ENCODE measurements at places on chromosomes 16 and 17.

GRCh38 chr17:28120766-28121165 lies 78.3 kb downstream of the NLK start:
- DNase-seq, result no peak

- no peak for DNase-seq
Observed at GRCh38 chr16:26930786-26931581, 135.7 kb upstream of the C16orf82 start.

- no peak for DNase-seq
Observed at GRCh38 chr17:54969658-54970572, 1.4 kb downstream of the STXBP4 start.

GRCh38 chr16:720990-721764 lies at the start of gene ANTKMT:
TSS of gene ANTKMT (plus strand) at chr16:721146. CDS start at chr16:721275, 129 bp downstream.
- peak; percentile 79 for DNase-seq

- DNase-seq, result no peak
Observed at GRCh38 chr17:78113804-78114785, 14.5 kb downstream of the TMC6 start.

DNA sequence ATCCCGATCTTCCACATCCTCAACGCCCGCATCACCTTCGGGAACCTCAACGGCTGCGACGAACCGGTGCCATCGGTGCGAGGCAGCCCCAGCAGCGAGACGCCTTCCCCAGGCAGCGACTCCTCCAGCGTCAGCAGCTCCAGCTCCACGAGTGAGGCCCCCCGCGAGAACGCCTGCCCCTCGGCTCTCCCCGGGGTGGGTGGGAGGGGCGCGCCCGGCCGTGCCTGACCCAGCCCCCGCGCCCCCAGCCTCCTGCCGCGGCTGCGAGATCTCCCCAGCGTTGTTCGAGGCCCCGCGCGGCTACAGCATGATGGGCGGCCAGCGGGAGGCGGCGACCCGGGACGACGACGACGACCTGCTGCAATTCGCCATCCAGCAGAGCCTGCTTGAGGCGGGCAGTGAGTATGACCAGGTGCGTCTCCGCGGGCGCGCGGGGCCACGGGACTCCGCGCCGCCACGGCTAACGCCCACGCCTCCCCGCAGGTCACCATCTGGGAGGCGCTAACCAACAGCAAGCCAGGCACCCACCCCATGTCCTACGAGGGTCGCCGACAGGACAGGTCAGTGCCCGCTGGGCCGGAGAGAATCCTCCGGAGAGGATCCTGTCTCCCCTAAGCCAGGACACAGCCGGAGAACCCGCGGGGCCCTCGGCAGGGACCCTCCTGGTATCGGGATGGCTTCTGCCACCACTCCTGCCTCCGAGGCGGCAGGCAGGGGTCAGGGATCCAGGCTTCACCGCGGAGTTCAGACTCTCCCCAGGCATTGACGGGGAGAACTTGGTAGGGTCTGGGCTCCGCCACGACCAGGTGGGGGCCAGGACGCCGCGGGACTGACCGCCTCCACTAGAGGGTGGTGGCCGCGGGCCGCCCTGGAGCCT lies 10.1 kb downstream of the CORO6 start:
- DNase-seq, result no peak

- DNase-seq, result peak; percentile 22
Observed at GRCh38 chr17:78664476-78665386, 87.5 kb upstream of the DNAH17 start.

GRCh38 chr16:65071433-65072311 lies 50.2 kb downstream of the CDH11 start:
- DNase-seq, result peak; percentile 74

- DNase-seq, result peak; percentile 10
Observed at GRCh38 chr17:44502598-44503146, 534 bp downstream of the GPATCH8 start.

DNA sequence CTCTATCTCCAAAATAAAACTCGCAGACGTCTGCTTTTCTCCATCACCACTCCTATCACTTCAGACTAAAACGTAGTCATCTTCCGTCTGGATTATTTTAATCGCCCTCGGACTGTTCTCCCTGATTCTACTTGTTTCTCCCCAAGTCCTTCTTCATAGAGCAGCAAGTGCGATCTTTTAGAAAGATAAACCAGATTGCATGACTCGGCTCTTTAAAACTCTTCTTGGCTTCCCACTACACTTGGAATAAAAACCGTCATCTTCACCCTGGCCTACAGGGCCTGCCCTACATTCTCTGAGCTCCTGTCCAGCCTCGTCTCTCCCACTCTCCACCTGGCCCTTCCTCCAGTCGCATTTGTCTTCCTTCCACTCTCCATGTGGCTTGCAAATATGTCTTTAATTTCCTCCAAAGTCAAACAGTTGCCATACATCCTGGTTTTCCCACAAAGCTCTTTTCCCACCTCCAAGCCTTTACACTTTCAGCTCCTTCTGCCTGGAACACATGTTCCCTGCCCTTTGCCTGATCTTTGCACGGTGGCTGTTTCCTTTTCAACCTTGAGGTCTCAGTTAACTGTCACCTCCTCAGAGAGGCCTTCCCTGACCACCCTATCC lies 70.5 kb upstream of the DHX40 start:
- no peak for DNase-seq

DNA sequence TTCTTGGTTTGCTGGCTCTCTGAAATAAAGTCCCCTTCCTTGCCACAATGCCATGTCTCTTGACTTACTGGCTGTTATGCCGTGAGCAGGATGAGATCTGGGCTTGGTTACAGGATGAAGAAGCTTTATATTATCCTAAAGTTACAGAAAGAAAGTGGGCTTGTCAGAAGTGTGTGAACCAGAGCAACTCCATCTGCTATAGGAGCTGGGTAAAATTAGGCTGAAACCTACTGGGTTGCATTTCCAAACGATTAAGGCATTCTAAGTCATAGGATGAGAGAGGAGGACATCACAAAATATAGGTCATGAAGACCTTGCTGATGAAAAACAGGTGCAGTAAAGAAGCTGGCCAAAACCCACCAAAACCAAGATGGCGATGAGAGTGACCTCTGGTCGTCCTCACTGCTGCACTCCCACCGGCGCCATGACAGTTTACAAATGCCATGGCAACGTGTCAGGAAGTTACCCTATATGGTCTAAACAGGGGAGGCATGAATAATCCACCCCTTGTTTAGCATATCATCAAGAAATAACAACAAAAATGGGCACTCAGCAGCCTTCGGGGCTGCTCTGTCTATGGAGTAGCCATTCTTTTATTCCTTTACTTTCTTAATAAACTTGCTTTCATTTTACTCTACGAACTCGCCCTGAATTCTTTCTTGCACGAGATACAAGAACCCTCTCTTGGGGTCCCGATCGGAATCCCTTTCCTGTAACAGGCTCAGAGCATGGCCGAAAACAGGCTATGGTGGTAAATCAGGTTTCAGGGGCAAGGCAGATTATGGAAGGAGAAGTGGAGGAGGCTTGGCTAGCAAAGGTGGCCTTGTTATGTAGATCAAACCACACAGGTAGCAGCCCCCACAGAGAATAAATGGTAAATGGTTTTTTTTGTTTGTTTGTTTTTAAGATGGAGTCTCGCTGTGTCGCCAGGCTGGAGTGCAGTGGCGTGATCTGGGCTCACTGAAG lies 81.3 kb upstream of the C16orf82 start:
- DNase-seq, result no peak

- peak; percentile 80 for DNase-seq
Observed at GRCh38 chr17:77128896-77129567, 11.7 kb upstream of the SEC14L1 start.

DNA sequence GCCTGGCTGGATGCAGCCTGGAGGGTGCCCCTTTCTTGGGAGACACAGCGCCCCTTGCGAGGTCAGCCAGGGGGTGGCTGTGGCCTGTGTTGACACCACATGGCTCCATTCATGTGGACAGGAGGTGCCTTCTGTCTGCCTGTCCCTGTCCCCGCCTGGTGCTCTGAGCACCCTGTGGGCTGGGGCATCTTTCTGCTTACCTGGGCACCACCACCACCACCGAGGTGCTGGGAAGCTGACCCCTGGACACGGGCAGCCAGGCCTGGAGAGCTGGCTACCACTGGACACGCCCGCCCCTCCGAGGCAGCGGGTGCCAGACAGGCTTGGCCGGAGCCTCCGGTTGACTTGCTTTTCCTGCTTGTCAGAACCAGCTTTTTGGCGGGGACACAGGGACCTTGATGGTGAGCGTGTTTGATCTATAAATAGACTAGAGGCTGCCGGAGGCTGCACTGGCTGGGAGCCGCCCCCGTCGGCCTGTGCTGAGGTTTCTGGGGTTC lies 121.3 kb upstream of the GSE1 start:
- peak; percentile 28 for DNase-seq

- DNase-seq, result no peak
Observed at GRCh38 chr17:8956465-8956902, 9.0 kb downstream of the PIK3R5 start.

- no peak for DNase-seq
Observed at GRCh38 chr17:13266606-13267005, 248.8 kb upstream of the ELAC2 start.

GRCh38 chr16:2151188-2152091 lies 3.0 kb downstream of the RAB26 start:
- peak; percentile 11 for DNase-seq

- DNase-seq, result no peak
Observed at GRCh38 chr16:19168371-19169081, 486 bp downstream of the SYT17 start.

DNA sequence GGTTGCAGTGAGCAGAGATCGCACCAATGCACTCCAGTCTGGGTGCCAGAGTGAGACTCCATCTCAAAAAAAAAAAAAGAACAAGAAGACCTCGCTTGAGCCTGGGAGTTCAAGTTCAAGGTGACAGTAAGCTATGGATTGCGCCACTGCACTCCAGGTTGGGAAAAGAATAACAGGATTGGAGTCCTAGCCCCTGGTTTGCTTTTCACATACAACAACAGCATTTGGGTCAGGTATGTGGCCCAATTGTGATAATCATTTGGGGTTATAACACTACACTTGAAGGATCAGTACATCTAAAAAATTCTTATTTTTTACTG lies 3.4 kb upstream of the SEPHS2 start:
- DNase-seq, result no peak

DNA sequence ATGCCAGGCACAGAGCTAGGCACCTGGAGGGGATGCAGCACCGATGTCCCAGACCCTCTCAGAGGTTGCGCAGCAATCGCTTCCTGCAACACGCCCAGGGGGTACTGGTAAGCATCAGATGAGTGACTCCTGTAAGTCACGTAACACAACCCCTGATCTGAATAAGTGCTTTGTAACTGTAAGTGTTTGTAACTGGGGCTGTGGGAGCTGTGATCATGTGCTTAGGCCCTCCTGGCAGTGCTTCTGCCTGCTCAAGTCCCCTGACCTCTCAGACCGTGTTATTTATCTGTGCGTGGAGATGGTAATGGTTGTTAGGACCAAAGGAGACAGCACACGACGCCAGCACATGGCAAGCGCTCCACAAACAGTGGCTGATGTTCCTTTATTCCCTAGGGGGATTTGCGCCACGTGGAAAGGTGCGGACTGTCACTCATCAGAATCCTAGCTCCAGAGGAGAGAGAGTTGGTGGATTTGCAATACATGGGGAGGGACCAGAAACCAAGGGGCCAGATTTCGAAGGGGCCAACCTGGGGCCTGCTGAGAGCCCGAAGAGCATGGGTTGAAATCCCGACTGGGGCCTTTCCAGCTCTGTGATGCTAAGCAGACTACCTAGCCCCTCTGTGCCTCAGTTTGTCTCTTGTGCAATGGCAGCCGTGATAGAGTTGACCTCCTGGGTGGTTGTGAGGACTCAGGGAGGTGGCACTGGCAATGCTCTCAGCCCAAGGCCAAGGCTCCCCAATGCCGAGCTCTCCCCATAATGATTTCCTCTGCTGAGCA lies 151.8 kb downstream of the IRF8 start:
- DNase-seq, result no peak

GRCh38 chr16:58125041-58125440 lies 4.1 kb downstream of the CFAP20 start:
- DNase-seq, result no peak

DNA sequence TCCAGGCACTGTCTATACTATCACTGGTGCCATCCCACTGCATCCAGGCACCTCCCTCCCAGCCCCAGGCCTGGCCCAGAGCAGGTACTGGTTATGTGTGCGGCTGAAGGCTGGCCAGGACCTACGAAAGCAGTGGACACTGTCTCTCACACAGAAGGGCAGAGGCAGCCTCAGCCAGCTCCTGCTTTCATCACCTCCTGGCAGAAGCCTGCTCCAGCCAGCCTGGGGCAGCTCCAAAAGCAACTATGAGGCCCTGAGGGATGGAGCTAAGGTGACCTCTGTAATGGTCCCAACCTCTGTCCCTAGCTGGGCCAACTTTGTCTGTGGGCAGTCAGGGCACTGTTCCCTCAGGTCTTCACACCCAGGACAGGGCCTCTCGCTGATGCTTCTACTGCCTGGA lies 18.8 kb downstream of the HSD11B2 start:
- no peak for DNase-seq

GRCh38 chr16:14193316-14193871 lies 122.3 kb downstream of the MRTFB start:
- DNase-seq, result no peak

- no peak for DNase-seq
Observed at GRCh38 chr17:67862614-67863217, 37.4 kb downstream of the BPTF start.

DNA sequence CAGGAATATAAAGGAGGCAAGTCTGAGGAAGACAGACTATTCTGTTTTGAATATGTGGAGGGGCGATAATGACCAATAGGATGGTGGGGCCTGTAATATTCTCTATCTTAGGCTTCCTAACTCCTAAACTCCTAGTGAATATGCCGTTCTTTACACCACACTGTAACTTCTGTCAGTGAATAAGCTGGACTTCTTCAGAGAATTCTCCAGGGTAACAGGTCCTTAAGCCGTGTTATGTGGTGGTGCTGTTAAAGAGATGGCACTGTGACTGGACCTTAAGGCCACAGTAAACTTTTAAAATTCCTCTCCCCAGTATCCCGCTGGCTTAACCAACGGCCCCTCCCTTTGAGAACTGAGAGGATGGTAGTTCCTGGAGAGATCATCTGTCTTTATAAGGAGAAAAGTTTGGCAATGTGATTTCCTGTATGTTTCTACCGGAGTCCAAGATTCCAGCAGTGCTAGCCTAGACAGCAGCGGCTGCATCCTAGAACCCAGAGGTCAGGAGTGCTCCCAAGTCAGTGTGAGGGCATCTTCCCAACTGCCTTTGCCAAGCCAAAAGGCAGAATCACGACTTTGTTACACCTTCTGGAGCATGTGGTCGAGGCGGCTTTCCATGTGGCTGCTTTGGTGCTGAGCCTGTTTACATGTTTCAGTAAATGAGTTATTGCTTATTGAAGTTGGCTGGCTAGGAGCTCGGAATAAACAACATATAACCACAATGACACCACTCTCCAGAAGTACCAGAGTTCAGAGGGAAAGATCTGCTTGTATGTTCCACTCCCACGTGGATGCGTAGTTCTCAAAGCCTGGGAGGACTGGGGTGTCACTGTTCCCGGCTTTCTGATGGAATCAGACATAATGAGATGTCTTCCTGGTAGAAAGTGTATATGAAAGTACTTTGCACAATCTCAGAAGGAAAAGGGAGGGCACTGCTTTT lies 41.0 kb downstream of the TUBD1 start:
- peak; percentile 84 for DNase-seq

Data from cardiac fibroblast (primary cell).